ENCODE measurements at places on chromosomes 11 and 22.

DNA sequence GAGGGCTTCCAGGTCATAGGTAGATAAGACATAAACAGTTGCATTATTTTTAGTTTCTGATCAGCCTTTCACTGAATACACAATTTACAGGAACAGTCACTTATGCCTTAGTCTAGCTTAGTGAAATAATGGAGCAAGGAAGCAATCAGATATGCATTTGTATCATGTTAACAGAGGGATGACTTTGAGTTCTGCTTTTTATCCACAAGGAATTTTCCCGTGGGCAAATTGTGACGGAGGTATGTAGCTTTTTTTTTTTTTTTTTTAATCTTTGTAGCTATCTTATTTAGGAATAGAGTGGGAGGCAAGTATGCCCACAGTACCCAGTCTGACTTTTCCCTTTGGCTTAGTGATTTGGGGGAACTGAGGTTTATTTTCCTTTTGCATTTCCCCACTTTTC, 3.4 kb upstream of the NLRP10 start:
- peak; percentile 50 for DNase-seq

- DNase-seq = no peak
These were observed 726.9 kb downstream of the BRD1 start for GRCh38 chr22:49100773-49101172.

DNA sequence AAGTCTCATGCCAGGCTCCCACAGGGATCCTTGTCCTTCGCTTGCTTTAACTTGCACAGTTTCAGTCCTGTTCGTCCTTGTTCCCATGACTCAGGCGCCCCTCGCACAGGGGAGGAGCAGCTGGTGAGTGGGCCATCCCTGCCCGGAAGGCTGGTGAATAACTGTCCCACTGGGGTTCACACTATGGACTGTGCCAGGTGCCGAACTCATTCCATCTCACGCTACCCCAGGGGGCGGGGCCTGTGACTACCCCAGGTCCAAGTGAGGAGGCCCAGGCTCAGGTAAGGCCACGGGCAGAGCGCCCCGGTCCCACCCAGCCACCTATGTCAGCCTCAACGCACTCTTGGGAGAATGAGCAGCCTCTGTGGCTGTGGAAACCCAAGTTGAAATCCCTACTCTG, 7.2 kb upstream of the CARD10 start:
- peak; percentile 59 for DNase-seq

- peak; percentile 63 for DNase-seq
These were observed 4.1 kb downstream of the NUCB2 start for GRCh38 chr11:17280494-17281127.

GRCh38 chr11:44784436-44784760, 57.6 kb downstream of the TSPAN18 start:
- no peak for DNase-seq

DNA sequence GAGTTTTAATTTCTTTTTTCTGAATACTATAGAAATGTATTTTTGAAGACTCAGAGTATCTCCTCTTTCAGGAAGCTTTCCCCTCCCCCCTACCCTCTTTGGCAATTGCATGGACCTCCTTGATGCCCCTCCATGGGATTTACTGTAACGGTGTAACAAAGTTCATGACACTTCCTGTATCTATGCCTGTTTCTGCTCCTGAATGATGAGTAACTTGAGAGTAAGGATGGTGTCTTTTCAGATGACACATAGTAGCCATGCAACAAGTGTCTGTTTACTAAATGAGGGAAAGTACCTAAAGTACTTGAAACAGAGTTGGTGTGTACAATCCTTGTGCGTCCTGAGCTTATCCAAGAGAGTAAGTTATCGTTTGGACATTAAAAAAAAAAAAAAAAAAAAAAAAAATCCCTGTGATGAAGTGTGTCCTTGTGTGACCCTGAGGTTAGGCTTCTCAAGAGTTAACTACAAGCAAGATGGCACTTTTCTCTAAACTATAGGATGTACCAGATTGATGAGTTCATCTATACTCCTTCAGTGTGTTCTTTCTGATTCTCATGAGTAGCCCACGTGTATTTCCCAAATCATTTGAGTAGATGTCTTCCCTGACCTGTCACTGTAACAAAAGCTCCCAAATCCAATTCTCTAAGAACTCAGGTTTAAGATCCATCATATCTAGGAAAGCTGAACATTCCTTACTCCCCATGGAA, 7.4 kb downstream of the ETS1 start:
- no peak for DNase-seq

GRCh38 chr11:58832056-58832645, 12.4 kb downstream of the GLYATL2 start:
- DNase-seq = peak; percentile 46

DNA sequence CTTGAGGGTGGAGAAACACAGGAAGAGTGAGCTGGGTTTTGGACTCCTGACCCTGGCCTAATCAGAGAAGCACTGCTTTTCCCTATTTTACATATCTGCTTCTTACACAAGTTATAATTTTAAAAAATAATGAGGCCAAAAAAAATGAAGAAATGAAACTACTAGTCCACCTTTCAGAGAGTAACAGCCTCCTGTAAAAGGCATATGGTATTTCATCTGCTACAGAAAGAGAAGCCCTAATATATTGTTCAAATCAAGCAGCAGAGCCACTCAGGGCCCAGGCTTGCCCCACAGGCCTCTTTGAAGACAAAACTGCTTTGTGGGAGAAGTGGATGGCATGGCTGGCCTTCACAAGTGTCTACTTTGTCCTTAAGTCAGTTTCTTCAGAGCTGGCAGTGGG, 10.0 kb downstream of the DIXDC1 start:
- DNase-seq = no peak

DNA sequence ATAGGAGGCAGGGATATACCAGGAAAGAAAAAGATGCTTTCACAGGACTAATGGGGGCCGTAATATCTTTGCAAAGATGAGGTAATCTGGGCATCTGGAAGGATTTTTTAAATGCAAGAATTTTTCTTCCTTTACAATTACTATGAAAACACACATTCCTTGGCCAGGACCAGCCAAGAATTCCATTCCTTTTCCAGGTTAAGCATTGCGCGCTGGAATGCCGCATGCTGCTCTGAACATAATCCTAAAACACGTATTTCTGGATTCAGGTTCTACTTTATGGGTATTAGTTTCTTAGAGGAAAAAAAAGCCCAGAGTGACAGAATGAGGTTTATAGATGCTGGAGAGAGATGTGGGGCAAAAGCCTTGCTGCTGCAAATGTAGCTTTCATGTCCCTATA, 99.4 kb upstream of the SORL1-AS1 start:
- no peak for DNase-seq

DNA sequence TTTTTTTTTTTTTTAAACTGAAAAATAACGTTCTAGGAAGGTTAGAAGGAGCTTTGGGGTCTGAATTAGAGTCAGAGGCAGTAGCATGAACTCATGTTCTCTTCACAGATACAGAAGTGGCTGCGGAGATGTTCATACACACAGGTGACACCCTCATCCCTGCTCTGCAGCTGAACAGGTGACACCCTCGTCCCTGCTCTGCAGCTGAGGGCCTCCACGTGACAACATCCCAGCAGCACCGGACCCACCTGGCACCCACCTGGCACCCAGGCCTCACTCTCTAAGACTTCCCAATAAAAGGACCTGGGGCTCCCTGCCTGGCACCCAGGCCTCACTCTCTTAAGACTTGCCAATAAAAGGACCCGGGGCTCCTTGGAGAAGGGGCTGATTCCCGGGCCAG, 19.8 kb downstream of the DRD4 start:
- DNase-seq = no peak

All from fibroblast of the aortic adventitia (primary cell).